ENCODE measurements at places on chromosomes 3 and 15.

- DNase-seq, result no peak
Observed at GRCh38 chr15:59814409-59814808, 125.3 kb upstream of the BNIP2 start.

DNA sequence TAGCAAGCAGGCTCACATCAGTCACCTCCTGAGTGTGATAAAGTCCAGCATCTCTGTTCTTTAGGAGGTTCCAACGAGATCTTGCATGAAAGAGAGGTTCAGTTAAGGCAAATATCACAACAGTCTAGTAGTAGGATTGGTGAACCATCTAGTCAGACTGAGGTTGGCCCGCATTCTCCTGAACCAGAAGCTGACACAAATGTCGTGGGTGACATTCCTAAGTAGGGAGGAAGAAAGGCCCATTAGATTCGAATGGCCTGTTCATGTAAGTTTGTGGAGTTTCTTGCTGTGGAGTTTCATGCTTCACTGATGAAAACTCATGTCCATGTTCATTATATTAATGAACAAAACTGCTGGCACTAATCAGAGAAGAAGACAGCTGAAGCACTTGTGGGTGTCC is 66.7 kb upstream of the XCR1 start:
- no peak for DNase-seq

GRCh38 chr15:68319997-68320396 is 42.5 kb downstream of the FEM1B start:
- no peak for DNase-seq

- DNase-seq, result no peak
Observed at GRCh38 chr3:63724987-63725386, 72.5 kb downstream of the SNTN start.

DNA sequence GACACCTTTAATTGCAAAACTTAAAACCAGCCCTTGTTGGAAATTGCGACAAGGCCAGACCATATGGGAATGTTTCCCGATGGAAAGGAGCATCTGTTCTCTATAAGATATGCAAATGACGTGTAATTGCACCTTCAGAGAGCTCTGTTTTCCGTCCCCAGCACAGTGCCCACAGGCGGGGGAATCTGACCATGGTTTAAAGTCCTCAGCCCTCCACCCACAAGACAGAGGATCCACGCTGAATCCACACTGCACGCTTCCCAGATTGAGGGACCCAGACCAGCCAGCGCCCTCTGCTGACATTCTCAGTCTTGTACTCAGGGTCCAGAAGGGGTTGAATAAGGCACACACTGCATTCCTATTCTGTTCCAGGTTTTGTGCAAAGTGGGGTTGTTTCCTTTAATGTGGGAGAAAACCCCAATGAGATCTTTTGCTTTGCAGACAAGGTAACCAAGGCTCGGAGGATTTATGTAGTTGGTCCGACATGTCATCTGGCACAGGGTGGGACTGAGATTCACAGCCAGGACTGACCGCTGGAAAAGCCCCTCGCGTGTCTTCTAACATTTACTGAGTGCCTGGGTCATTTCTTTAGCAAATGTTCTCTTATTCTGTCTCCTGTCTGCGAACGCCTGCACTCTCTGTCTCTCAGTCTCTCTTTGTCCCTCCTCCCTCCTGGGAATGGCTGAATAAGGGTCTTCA is 36.8 kb upstream of the KLHL25 start:
- peak; percentile 26 for DNase-seq
